ENCODE measurements at places on chromosomes 3 and 15.

DNA sequence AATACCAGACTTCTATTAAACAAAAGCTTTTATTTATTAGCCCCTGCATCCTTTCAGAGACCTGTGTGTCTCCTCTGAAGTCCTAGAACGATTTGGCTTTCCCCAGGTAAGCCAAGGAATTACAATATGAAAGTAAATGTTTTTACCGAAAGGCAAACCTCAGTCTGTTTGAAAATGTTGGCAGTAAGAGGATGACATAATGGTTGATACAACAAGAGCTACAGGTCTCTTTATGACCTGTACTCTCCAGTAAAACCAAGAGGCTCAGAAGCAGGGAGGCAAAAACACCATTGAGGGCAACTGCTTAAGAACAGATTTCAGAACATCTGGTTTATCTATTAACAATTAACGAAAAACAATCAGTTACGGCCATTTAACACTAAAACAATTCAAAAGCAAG is 107.8 kb downstream of the ADAM10 start:
- no peak for DNase-seq

DNA sequence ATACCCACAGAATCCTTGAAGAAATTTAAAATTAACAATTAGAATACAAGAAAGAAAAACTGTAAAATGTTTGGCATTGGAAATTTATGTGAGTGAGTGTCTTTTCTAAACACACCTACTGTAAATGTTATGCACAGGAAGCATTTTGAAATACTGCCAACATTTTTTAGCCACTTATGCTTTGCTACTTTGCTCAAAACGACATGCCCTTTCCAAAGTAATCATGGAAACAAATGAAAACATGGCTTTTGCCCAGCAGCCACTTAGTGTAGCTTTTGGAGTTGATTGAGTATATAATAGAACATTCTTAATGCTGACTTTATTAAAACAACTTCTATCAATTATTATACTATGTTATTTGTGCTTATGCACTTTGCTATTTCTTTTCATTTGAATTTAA is 823.0 kb downstream of the CADM2 start:
- no peak for DNase-seq

- no peak for DNase-seq
Measured at GRCh38 chr3:178545337-178545736, 9.1 kb downstream of the KCNMB2 start.

DNA sequence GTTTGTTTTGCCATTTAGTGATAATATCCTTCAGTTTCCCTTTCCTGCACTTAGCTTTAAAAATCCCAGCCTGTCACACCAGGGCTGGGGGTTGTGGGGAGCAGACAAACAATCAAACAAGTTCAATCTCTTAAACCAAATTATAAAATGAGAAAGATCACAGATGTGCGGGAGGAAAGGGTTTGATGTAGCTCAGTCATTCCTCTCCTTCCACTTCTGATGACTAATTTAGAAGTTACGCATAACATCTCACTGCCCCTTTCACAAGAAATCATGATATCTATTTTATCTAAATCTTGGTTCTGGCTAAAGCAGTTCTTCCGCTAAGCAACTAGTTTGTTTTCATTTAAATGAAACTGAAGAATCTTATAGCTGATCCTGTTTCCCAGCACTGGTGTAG is 34.1 kb upstream of the ATG7 start:
- no peak for DNase-seq

DNA sequence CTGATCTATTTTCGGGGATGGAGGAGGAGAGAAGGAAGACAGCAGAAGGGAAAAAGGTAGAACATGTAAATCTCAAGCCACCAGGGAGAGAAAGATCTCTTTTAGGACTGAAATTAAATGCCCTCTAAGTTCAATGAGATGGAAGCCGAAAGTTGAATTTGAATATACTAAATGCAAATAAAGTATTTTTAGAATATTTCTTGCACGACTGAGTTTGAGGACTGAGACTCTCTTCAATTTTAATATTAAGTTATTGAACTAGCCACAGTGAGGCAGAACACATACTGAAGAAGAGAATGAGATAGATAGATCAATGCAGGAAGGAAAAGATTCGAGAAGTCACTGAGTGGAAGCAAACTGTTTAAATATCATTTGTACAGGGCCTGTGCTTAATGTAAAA is 399.9 kb upstream of the CBLB start:
- DNase-seq: no peak

DNA sequence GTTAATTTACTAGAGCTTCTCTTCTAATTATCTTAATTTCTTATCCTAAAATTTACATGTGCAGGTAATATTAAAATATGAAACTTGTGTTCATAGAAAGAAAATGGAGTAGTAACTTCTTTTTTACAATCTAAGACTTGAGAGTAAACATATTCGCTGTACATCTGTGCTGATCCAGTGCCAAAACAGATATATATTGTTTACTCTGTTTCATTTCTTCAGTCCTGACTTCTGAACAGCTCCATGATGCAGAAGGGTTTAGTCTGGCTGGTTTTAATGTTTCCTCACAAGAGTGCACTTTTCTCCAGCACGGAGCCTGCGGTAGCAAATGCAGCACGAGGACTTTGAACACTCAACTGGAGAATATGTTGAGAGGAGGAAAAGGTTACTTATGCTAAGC is 306.8 kb downstream of the EPHA3 start:
- no peak for DNase-seq

DNA sequence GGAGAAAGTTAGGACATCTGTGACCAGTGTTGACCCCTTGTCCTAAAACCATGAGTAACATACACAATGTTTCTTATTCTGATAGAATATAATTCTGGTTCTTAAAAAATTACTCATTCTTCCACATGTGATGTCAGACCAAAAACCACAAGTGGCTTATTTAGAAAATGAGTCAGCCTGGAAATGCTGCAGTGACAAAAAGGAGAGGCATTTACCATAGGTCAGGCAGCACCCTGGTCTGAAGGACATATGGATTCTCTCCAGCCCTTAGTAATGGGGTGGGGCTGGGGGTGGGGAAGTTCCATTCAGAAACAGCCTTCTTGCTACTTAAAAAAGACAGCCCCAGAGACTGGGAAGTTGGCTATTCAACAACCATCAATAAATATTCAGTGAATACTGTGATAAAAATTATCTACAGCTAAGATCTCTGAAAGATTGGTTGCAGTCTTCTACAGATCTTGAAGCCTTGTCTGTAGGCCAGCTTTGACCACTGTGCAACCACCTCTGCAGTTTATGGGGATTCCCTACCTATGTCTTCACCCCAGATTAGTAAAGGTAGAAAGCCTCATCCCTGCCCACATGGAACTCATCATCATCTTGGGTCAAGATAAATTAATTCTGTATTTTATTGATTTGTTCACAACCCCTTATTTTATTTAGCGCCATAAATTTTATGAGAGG is 34.9 kb upstream of the TIMP4 start:
- DNase-seq: no peak

- no peak for DNase-seq
Measured at GRCh38 chr3:49161808-49162530, 4.2 kb downstream of the CCDC71 start.

GRCh38 chr15:67558502-67558901 is 16.0 kb downstream of the MAP2K5 start:
- DNase-seq: no peak

- no peak for DNase-seq
Measured at GRCh38 chr15:38021259-38021658, 86.8 kb downstream of the TMCO5A start.

DNA sequence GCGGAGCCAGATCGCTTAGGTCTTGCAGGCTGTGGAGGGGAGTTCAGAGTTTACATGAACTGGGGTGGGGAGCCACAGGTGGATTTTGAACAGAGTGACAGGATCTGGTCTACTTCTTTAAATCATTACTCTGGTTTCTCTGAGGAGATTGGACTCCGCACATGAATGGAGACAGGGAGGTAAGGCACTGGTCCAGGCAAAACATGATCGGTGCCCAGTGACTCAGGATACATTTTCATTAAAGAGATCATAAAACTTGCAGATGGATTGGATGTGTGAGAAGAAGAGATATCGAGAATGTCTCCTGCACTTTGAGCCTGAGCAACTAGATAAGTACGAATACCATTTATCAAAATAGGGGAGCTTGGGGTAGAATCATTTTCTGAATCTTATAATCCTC is 61.8 kb upstream of the CMSS1 start:
- DNase-seq: no peak

DNA sequence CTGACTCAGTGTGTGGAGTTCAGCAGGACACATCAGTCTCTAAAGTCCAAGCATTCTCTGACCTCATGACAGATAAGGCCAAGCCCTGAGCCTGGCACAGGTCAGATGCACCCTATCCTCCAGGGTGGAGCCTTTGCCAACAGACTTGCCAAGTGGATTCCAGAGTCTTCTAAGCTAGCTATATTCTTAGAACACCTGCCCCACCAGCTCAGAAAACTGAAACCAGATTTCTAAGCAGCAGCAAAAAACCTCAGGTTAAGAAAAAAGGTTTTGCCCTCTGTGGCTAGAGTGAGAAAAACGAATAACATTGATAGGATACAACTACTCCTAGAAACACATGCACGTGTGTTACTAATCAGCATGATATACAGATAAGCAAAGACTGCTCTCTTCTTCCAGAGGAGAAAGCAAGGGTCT is 11.6 kb downstream of the RMDN3 start:
- no peak for DNase-seq

Data from stimulated activated naive CD4-positive, alpha-beta T cell (primary cell).